ENCODE measurements at places on chromosomes 13 and 19.

GRCh38 chr13:32001154-32001768 lies 30.3 kb upstream of the FRY start:
- DNase-seq: peak; percentile 62

DNA sequence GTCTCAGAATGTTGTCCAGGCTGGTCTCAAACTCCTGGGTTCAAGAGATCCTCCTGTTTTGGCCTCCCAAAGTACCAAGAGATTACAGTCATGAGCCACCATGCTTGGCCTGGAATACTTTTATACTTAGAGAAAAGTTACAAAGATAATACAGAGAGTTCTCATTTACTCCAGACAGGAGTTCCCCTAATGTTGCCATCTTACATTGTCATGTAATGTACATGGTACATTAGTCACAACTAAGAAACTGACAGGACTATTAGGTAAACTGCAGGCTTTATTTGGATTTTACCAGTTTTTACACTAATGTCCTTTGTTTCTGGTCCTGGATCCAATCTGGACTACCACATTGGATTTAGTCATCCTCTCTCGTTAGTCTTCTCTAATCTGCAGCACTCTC lies 2.3 kb upstream of the C19orf84 start:
- DNase-seq: no peak

DNA sequence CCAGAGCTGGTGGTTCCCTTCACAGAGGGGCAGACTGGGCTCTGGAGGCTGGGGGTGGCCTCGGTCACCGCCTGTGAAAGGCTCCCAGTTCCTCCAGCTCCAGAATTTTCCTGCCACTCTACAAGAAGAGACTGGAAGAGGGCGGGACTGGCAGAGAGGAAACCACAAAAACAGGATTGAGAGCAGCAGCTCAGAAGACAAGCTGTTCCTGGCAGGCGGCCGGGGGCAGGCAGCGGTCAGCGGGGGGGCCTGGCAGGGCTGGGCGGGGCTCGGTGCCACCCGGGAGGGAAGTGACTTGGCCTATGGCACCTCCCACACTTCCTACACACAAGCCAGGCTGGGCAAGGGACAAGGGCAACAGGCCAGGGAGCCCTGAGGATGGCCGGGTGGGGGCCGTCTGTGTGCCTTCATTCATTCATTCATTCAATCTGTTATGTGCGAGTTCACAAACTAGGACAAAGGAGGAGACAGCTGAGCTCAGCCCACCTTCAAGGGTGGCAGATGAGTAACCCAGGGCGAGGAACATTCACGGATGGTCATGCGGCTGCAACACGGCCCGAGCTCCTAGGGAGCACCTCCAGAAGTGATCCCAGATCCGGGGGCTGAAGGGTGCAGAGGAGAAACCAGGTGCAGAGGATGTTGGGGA lies 16.9 kb upstream of the BTBD2 start:
- DNase-seq: peak; percentile 80

DNA sequence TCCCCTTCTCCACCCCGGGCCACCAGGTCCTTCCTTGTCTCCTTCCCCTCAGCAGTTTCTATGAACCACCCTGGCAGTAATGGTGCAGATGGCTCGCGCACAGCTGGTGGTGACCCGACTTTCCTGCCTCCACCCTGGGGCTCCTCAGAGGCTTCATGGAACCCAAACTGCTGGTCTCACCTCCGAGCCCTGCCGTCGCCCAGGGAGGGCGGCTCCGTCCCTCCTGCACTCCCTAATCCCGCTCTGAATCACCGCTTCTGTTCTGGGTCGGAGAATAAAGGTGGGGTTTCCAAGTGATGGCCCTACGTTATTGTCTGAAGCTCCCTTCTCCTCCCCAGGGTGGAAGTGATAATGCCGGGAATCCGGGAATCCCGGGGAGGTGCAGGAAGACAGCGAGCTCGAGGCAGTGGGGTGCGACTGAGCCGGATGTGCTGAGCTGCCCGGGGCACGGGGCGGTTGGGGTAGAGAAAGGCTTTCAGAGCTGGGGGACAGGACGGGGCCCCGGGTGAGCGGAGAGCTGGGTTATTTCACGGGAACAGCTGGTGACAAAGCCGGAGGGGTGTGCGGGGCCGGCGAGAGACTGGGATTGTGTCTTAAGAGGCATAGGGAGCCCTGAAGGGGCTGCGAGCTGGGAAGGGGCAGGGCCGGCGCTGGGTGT lies 711 bp downstream of the FUT2 start:
- no peak for DNase-seq

GRCh38 chr19:38045554-38046253 lies 138.7 kb downstream of the SIPA1L3 start:
- no peak for DNase-seq

GRCh38 chr19:54373781-54374631 lies 9.3 kb upstream of the LAIR1 start:
- DNase-seq: no peak

DNA sequence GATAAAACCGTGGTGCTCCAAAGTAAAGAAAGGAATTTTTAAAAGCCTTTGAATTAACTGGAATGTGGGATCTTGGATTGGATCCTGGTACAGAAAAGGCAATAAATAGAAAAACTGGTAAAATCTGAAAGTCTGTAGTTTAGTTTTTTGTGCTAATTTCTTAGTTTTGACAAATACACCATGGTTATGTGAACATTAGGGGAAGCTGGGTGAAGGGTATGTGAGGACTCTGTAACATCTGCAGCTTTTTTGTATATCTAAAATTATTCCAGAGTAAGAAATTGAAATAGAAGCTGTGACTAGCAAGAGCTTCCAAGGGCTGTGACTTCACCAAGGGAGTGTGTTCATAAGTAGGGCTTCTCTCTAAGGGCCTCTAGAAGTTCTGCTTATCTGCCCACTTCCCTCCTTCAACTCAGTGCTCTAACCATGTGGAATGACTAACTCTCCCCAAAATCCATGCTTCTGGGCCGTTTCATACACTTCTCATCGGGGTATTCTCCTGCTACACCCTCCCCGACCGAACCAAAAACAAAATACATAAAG lies 26.5 kb downstream of the ARHGAP35 start:
- DNase-seq: no peak

- no peak for DNase-seq
Observed at GRCh38 chr19:42249149-42249750, 5.7 kb downstream of the ERF start.

- no peak for DNase-seq
Observed at GRCh38 chr13:59088716-59089115, 1075.0 kb downstream of the DIAPH3 start.

GRCh38 chr13:31631746-31632145 lies 107.6 kb upstream of the RXFP2 start:
- no peak for DNase-seq

GRCh38 chr19:2648099-2648498 lies 54.4 kb downstream of the GNG7 start:
- no peak for DNase-seq

DNA sequence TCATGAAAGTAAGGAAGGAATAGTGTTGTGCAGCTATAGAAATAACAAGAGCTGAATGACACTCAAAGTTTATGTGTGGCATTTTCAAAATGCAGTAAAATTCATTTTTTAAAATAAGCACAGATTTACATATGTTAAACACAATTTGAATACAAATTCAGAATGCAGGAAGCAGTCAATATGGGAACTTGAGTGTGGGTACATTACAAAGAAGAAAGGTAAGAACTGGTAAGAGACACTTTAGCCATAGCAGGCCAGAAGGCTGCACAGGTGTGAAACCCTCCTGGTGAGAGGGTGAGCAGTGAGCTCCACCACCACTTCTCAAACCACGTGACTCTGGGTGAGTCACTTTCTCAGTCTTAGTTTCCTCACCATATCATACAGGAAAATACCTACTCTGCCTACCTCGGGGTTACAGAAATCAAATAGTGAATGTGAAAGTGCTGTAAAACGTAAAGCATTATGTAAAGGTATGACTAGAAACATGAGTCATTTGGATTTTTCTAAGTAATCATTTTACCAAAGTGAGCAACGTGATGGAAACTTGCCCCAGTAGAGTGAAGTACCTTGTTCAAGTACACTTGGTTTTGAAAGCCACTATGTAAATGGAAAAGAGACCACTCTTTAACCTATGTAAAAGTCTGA lies 40.5 kb downstream of the USP12 start:
- DNase-seq: no peak

- DNase-seq: no peak
Observed at GRCh38 chr19:11905928-11906327, 18.3 kb downstream of the ZNF69 start.

DNA sequence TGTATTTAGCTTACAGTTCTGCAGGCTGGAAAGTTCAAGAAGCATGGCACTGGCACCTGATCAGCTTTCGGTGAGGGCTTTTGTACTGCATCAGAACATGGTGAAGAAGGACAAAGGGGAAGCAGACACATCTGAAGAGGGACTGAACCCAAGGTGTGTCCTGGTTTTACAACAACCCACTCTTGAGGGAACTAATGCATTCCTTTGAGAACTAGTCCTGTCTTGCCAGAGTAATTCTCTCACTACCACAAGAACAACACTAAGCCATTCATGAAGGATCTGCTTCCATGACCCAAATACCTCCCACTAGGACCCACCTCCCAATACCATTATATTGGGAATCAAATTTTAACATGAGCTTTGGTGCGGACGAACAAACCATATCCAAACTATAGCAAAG lies 93.6 kb downstream of the RFC3 start:
- no peak for DNase-seq

- no peak for DNase-seq
Observed at GRCh38 chr13:27962982-27963381, 6.1 kb downstream of the CDX2 start.

DNA sequence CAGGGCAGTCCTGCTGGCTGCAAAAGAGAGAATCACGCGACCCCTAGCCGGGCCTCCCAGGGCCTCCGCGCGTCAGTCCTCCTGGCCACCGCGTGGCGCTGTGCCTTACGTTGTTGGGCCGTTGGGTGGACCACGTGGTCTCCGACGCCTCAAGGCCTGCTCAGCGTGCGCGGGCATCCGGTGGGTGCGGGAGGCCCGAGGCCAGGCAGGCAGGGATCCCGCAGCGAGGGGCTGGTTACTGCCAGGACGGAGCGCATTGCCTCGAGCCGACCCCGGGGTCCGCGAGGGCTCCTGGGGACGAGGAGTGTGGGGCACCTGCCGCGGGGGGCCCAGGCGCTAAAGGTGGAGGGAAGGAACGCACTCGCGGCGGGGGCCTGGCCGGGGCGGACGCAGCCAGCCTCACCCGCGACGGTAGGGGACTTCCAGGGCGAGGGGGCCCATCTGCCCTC lies at the start of gene TDRD12:
TDRD12 (plus strand) TSS at position 157 of the 449 bp plus-strand sequence. CDS start 306 bp downstream, outside the sequence.
- no peak for DNase-seq

DNA sequence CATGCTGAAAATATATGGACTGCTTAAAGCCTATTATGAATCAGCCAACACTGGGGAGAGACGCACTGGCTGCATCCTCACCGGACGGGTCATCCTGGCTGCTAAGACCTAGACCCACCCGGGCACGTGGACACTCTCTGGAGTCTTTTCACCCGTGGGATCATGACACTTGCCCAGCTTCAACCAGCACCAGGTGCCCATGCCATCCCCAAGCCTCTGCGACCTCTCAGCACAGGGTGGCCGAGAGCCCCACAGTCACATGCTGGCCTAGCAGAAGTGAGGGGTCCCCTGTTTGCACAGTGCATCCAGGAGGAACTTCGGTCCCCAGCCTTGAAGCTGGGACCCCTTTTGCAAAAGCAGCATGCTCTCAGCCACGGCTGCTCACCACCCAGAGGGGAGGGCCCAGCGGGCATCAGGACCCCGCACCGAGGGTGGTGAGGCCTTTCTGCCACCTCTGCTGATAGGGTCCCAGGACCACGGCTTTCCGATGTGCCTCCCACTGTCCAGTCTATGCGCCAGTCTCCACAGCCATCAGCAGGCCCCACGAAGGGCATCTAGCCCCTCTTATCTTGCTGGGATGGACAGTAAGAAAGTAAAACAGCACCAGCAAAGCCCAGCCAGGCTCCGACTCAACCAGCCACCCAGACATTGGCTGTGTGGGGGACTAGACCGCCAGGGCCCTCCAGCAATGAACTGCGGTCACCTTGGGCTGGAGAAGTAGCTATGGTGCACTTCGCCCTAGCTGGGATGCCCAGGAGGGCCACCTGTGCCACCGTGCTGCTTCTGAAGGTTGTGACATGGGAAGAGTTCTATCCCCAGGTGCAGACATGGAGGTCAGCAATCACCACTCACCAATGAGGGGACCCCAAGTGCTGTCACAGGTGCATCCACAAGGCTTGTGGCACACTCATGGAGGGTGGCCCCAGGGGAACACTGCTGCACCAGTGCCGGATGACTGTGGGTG lies 73.1 kb downstream of the CEBPG start:
- no peak for DNase-seq

- no peak for DNase-seq
Observed at GRCh38 chr19:54302257-54302656, 10.7 kb downstream of the LILRA5 start.

- no peak for DNase-seq
Observed at GRCh38 chr13:25478186-25478585, 106.4 kb downstream of the ATP8A2 start.

DNA sequence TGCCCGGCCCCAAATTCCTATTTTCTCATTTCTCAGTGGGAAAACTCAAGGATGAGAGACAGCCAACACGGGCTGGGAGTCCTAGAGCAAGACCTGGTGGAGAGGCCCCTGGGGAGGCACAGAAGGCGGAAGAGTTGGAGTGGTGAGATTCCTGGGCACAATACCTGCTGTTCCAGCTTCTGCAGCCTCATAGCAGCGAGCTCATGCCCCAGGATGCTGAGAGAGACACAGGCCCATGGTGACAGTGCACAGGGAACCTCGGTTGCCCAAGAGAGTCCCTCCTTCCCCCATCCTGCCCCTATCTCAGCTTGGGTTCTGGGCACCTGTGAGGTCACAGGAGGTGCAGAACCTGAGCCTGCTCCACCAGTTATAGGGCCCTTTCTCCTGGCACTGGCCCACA lies 1.4 kb downstream of the TULP2 start:
- no peak for DNase-seq

GRCh38 chr13:20124303-20124702 lies 36.5 kb downstream of the GJA3 start:
- no peak for DNase-seq

DNA sequence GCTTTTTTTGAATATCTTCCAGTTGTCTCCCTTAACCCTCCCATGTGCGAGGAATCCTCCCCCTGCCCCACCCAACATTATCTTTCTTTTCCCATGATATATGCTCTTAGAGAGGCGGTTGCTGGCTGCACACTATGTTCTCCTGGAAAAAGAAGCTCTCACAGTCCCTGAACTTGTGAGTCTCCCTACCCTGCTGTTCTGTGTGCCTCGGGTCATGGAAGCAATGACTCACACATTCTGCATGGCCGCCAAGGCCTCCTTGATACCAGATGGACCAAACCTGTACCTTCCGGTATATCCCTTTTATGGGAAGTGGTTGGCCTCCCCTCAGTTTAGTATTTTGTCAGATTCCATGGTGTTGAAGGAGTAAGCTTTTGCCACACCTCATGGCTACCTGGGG lies 705.4 kb downstream of the SLITRK6 start:
- no peak for DNase-seq

All from hematopoietic multipotent progenitor cell treated with erythropoietin and hydrocortisone succinate and interleukin-3 and kit ligand, for 8 days (in vitro differentiated cells).